ENCODE measurements at places on chromosomes 7 and 10.

DNA sequence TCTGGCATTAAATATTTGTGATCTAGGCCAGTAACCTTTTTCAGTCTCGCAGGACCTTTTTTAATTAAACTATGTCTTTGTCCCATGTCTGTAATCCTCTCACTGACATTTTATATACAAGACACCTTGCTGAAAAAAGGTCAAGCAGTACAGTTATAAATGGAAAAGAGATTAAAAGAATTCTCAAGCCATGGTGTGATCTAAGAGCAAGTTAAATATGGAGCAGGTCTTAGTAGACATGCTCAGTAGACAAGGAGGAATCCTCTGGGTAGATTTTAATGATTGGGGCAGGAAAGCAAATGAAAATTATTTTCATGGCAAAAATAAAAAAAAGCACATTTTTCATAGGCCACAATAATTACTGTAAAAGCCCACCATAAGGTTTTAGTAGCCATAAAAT lies 203.5 kb downstream of the PPP1R3A start:
- no peak for DNase-seq

- DNase-seq: no peak
Measured at GRCh38 chr7:68694656-68695055, 903.6 kb upstream of the AUTS2 start.

DNA sequence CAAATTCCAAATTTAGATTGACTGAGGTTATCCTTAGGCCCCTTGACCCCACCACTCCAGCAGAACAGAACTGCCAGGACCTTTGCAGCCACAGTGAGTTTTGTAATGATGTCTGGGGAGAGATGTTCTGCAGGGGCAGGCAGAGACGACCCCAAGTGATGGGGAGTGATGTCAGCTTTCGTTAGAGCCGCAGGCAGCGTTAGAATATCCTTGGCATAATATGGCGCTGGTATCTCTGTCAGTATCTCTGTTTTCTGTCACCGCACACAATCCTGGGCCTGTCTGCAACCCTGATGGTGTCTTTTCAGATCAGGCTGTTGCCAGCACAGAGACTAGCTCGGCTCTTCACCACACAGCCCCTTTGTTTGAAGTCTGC lies 1083.6 kb downstream of the KCNMA1 start:
- no peak for DNase-seq

- no peak for DNase-seq
Measured at GRCh38 chr10:78259391-78259790, 225.7 kb downstream of the RPS24 start.

DNA sequence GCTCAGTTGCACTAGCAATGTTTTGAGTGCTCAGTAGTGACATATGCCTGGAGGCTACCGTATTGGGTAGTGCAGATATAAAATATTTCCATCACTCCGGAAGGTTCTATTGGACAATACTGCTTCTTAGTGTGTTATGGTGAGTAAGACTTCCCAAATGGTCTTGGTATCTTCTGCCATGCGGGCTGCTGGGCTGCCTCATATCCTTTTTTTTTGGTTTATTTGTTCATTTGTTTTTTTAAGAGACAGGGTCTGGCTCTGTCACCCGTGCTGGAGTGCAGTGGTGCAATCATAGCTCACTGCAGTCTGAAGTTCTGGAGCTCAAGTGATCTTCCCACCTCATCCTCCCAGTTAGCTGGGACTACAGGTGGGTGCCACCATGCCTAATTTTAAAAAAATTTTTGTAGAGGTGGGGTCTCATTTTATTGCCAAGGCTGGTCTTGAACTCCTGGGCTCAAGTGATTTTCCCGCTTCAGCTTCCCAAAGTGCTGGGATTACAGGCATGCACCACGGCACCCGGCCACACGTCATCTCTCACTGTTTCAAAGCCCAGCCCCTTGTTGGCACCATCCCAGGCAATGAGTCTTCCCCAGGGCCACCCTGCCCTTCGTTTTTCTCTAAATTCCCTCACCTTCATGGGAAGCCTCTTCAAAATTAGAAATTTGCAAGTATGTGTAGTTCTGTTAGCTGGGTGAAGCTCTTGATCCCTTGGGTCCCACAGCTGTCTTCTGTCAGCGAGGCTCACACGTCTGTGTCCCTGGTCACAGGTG lies 111.0 kb upstream of the KLF14 start:
- DNase-seq: no peak

DNA sequence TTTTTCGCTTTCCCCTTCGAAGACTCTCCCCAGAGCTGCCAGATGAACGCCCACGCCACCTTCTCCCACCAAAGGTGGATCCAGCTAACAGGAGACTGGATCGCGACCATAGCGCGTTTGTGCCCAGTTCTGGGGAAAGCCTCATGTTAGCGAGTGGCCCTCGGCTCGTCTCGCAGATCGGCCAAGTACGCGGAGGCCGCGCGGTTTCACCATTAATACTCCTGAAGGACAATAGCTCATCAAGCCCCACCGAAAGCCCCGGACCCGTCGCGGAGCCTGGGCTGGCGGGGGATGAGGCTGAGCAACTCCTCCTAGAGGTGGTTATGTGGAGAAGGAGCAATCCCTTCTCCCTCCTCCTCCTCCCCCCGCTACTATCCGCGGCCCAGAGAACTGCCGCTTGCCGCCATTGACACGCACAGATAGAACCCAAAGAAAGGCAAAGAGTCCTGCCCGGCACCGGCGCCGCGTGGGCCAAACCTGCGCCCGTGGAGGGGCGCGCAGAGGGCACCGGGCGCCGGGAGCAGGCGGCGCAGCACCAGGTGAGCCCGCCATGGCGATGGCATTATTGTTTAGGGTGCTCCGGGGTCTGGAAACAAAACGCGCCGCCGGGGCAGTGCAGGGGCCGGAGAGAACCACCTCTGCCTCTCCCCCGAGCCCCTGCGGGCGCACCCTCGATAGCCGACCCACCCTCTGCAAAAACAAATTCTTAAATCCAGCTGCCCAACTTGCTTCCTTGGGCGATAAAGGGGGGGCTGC lies at the start of gene MACROH2A2:
MACROH2A2 (plus strand) TSS at position 385 of the 756 bp plus-strand sequence. CDS start 22,813 bp downstream, outside the sequence.
- no peak for DNase-seq

DNA sequence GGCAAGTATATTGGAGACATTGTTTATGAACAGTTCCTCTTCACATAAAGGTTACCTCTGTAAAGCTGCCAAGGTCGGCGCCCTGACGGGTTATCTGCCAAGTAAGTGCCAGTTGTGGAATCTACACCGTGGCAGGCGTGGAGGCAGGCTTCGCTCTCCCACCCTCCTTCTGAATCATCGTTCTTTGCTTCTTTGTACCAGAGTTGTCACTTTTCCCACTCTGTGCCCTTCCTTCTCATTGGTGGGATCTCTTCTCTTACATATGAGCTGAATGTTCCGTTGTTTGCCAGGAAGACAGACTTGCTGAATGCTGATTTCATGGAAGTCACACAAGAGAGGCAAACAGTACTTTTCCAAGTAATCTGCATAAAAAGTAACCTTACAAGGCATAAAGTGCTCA lies 40.6 kb upstream of the PTPRZ1 start:
- DNase-seq: no peak

- no peak for DNase-seq
Measured at GRCh38 chr10:7547829-7548228, 118.9 kb downstream of the ITIH5 start.

- DNase-seq: no peak
Measured at GRCh38 chr7:100493476-100494264, 9.9 kb downstream of the NYAP1 start.

- no peak for DNase-seq
Measured at GRCh38 chr7:81611805-81612204, 158.0 kb downstream of the HGF start.

DNA sequence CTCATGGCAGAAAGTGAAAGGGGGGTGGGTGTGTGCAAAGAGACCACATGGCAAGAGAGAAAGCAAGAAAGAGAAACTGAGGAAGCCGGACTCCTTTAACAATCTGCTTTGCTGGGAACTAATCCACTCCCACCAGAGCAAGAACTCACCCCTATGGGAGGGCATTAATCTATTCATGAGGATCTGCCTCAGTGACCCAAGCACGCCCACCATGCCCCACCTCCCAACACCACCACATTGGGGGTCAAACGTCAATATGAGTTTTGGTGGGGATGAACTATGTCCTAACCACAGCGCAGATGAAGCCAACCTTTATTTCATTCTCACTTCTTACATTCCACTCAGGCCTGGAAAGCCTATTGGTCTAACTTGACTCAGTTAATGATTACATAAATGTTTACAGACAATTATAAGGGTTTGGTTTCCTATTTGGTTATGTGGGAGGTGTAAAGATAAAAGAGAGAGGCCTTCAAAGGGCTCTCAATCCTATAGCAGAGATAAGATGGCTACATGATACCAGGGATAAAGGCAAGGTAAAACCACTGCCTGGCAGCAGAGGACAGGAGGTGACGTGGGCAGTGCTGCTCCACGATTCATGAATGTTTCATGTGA lies 601.8 kb downstream of the PARD3 start:
- no peak for DNase-seq

DNA sequence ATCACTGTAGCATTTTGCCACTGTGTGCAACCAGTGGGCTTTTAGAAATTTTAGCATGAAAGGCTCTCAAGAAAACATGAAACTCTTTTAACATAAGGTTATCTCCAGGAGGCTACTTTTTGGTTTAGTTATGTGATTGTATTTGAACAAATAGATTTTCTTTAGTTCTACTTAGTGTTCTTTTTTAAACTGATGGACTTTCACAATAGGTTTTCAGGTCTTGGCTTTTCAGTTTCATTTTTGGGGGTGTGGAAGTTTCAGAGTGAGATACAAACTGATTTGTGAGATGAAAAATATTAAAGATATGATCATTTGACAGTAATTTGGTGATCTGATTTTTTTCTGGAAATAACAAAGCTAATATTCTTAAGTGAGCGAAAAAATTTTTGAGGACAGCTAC lies 344.1 kb downstream of the PHF14 start:
- DNase-seq: no peak

DNA sequence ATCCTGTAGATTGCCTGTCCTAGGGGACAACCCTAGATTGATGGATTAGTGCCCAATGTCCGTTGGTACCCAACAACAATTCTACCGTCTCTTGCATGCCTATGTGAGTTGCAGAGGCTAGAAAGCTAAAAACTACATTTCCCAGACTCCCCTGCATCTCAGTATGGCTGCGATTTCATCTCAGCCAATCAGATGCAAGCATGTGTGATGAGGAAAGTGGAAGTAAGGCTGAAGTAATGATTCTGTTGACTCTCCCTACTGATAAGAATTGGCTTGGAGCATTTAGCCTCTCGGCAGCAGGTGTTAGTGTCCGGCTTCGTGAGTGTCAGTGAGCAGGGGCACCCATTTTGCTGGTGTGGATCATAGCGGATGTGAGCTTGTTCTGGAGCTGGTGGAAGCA lies 171.9 kb downstream of the FGFR2 start:
- DNase-seq: no peak

GRCh38 chr7:156919132-156919713 lies 26.2 kb upstream of the LMBR1 start:
- DNase-seq: no peak

- DNase-seq: no peak
Measured at GRCh38 chr10:74523199-74523598, 303.2 kb upstream of the KAT6B start.

GRCh38 chr7:151686826-151687225 lies 167.1 kb upstream of the RHEB start:
- no peak for DNase-seq

DNA sequence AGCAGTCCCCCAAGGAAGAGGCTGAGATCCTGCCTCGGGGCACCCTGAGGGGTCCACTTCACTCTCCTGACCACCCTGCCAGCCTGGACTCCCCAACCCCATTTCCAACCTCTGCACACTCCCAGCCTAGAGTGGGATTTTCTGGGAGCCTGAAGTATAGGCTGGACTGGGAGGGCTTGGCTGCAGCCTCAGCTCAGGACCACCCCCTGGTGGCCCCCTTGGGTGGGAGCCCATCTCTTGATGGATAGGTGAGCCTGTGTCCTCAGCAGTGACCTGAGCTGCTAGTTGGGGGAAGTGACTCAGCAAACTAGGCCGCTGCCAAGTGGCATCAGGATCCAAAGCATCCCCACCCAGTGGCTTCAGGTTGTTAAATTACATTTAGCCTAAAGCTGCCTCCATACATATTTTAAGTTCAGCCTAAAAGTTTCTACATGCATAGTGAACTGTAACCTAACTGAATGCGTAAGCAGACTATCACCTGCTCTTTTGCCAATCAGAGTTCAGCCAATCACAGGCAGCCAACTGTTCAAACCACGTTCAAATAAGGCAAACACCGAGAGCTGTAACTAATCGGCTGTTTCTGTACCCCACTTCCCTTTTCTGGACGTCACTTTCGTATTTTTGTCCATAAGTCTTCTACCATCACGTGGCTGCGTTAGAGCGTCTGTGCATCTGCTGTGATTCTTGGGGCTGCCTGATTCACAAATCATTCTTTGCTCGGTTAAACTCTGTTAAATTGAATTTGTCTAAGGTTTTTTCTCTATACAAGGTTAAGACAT lies 144.0 kb downstream of the PLPP4 start:
- no peak for DNase-seq

DNA sequence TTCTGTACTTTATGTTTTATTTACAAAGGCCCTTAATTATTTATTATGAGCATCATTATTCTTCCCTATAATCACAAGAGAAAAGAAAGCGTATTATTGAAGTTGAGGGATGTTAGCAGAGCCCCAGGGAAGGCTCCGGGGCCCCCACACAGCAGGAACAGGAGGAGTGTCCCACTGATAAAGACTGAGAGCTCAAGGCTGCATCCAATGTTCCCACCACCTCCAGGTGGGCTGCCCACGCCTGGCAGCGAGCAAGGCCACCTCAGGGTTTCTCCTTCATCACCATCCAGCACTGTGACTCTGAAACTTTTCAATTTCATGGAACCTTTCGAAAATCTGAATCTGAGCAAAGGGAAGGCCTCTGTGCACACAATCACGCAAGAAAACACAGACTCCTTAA lies 35.9 kb upstream of the WIPF3 start:
- no peak for DNase-seq

DNA sequence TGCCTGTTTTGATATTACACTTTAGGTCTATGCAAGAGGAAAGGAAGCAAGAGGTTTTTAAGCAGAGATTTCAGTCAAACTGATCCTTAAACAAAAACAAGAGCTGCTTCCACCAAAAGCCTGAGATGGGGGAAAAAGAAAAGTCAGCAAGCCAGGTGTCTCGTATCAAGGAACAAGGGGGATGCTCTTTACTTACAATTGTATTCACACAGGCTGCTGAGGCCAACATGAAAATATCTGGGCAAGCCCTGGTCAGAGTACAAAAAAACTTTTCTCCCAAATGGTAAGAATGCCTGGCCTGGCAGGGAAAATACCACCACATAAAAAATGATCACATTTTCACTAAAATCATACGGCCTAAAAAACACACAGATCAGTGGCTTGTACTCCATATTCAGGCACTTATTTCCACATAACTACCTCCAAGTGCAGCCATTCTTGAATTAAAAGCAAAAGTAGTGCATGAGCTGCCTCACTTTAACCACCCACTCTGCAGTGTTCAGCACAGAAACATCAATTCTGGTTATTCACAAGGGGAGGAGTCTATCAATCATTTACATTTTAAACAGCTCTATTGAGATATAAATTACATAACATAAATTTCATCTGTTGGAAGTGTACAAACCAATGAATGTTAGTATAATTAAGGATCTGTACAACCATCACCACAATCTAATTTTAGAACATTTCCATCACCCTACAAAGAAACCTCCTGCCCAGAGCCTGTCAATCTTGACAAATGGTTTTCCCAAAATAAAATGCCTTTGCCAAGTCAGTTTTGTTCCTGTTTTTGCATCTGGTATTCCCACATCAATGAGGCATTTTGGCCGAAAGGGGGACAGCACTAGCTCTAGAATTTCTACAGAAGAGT lies 70.2 kb downstream of the GRB10 start:
- DNase-seq: no peak

- no peak for DNase-seq
Measured at GRCh38 chr7:98568891-98569290, 48.2 kb upstream of the NPTX2 start.

Data from activated CD8-positive, alpha-beta memory T cell treated with anti-CD3 and anti-CD28 coated beads for 1 hour (primary cell).